ENCODE measurements at places on chromosomes 6 and 20.

- no peak for DNase-seq
Measured at GRCh38 chr20:39876976-39877635, 811.9 kb downstream of the MAFB start.

GRCh38 chr6:153062516-153062915, 60.0 kb upstream of the MTRF1L start:
- no peak for DNase-seq

DNA sequence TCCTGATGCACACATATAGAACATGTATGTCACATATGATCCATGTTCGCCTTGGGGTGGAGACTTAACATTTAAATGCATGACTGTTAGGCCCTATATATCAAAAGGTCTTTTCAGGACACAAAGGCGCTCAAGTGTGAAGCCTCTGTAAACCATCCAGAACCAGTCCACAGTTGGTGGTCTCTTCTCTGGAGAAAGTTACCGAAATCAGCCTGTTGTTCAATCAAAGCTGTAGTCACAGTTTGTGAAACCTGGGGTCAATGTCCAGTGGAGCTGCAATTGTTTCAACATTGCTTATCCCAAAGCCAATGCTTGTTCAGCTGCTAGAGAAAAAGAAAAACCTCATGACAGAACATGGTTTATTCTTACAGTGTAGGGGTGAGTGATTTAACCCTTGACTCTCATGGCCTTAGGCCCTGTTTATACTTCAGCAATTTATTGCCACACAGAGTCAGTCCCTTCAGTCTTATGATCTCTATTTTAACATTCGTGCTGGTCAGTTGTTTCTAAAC, 193.6 kb upstream of the CST7 start:
- no peak for DNase-seq

DNA sequence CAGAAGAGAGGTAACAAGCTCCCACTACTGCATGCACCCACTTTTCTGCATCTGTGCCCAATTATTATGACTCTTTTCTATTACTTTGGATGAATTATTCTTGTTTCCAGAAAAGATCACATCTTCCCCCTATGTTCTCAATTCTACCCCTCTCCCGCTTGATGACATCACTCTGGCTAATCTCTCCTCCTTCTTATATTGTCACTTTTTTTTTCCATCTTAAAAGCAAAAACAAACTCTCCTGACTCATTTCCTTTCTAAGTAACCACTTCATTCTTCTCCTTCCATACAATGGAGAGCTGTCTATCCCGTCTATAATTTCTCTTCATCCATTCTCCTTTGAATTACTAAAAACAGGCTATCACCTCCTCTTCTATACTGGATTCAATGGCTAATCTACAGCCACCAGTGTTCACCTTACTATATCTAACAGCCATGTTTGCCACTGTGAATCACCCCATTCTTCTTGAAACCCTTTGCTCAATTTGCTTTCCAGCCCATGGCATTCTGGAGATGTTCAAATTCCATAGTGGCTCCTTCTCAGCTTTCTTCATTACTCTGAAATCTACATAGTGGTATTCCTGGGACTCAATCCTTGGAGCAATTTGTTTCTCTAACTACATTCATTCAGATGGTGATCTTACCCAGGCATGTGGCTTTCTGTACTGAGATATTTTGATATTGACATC, 378.4 kb downstream of the ARHGAP18 start:
- peak; percentile 12 for DNase-seq

- peak; percentile 44 for DNase-seq
Measured at GRCh38 chr6:149895833-149896271, 2.1 kb downstream of the RAET1E start.

- DNase-seq: no peak
Measured at GRCh38 chr6:118444796-118445195, 103.3 kb upstream of the PLN start.

DNA sequence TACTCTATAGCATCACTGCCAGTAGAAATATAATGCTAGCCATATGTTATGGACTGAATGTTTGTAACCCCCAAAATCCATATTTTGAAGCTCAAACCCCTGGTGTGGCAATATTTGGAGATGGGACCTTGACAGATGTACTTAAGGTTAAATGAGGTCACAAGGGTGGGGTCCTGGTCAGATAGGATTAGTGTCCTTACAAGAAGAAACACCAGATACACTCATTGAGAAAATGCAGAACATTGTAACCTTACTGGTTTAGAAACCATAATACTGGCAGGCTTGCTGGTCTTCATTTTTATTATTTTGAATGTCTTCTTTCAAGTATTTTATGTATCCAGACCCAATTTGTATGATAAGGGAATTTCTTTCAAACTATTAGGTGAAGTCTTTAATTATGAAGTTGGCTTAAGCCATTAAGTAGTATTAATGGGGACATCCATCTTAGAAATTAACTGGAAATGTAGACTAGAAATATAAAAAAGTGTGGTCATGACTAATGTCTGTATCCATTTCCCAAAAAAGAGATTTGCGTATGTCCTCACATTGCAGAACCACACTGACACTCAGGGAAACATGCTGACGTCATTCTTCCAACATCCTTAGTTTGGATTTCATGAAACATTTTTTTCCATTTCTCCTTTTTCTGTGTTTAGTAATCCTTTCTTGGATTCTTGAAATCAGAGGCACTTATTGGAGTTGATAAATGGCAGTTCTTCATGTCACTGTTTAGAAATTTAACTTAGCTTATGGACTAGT, 32.4 kb downstream of the SLC16A10 start:
- DNase-seq: no peak

DNA sequence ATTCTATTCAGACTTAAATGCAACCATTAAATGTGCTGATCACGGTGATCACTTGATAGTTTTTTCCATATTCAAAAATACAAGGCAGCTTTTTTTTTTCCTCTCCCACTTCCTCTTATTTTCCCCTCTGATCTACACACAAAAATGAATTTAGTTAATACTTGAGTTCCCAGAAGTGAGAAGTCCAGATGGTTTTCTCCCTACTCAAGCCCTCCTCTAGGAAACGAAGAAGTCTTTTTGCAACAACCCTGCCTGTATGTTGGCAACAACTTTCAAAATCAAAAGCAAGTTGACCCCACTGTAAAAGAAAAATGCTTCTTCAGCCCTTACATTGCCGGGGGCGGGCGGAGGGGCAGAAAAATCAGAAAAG, 24.3 kb downstream of the ARHGAP18 start:
- no peak for DNase-seq

DNA sequence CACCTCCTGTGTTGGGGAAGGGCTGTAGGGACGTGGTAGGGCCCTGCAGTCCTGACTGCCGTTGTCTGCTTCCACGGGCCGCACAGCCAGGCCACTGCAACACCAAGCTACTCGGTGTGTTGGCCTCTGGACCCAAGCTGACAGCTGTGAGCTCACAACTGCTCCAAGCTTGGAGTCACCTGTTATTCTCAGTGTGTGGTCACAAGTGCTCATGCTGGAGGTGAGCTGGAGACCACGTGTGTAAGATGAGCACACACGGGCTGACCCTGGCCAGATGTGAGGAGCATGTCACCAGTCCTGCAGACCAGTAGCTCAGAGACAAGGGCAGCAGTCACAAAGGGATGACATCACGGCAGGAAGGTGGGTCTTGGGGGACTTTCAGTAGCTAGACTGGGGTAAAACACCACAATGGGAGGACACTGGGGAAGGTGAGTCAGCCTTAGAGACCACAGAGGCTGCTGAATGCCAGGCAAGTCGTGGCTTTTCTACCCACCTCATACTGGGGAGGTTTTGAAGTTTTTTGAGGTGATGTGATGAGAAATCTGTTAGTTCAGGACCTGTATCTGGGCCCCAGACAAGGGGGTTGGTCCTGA, 87.3 kb downstream of the FAM120B start:
- no peak for DNase-seq

GRCh38 chr6:75802366-75802765, 53.3 kb downstream of the MYO6 start:
- no peak for DNase-seq

GRCh38 chr6:88177961-88178464, 11.9 kb upstream of the CNR1 start:
- DNase-seq: no peak

- peak; percentile 83 for DNase-seq
Measured at GRCh38 chr20:35992713-35993335, 24.4 kb downstream of the CNBD2 start.

- no peak for DNase-seq
Measured at GRCh38 chr20:11083841-11084240, 410.0 kb upstream of the JAG1 start.

- DNase-seq: no peak
Measured at GRCh38 chr6:20933057-20933788, 399.0 kb downstream of the CDKAL1 start.

DNA sequence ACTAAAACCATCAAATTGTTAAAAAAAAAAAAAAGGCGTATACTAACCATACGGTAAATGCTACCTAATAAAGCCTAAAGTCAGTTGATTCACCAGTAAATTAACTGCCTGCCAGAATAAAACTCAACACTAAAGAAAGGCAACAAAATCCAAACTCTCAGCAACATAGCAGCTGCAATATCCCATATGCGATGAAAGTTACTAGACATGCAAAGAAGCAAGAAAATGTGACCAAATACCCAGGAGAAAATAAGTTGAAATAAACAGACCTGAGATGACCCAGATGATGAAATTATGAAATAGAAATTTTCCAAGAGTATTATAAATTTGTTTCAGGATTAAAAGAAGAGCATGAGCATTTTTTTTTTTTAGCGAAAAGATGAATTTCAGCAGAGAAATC, 103.6 kb upstream of the EDN1 start:
- no peak for DNase-seq

- no peak for DNase-seq
Measured at GRCh38 chr6:148864941-148865340, 118.1 kb downstream of the UST start.

DNA sequence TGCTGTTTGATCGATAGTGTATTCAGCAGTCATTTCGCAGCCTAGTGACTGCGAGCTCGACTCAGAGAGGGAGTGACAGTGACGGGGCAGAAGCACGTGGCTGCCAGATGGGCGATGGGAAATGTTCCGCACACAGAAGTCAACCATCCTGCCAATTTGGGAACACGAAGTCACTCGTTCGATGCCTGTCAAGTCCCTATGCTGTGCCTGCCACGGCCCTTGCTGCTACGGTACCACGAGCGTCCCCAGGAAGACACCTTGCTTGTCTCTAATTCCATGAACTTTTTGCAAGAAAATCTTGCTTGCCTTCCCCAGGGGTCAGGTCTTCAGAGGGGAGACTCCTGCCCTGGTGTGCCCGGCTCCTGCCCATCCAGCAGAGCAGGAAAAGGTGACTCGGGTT, 17.0 kb upstream of the STX16 start:
- DNase-seq: no peak

GRCh38 chr6:3263096-3263495, 4.3 kb downstream of the PSMG4 start:
- DNase-seq: no peak

DNA sequence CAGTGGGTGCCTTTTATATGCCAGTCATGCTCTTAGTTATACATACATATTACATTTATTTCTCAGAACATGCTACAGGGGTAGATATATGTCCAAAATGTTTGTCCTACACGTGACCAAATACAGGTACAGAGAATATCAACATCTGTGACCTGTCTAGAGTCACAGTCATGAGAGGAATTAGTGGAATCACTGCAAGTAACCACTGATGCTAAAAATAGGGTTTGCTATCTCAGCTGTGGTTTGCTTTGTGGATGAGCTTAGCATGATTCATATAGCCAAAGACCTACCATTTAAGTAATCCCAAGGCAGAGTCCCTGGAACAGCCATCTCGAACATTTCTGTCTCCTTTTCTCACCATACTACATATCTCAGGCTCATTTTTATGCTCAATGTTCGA, 32.3 kb downstream of the GSTA3 start:
- peak; percentile 73 for DNase-seq

GRCh38 chr6:83044091-83044768, 21.4 kb downstream of the UBE3D start:
- DNase-seq: no peak

GRCh38 chr6:116190550-116190949, 63.3 kb downstream of the TSPYL4 start:
- peak; percentile 4 for DNase-seq

DNA sequence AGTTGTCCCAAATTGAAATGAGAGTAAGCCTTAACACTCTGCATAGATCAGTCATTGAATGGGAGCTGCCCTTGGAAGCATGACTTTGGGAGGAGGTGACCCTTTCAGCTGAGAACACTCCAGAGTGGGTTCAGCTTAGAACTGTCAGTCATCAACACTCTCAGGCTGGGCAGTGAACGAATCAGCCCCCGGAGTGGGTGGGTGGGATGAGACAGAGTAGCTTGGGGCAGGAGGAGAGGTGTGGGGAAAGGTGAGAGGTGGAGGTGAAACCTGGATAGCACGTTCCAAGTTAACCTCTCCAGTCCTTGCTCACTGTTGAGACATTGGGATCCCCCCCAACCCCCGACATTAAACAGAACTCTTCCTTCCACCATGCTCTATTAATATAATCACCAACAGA, 55.3 kb upstream of the TPD52L1 start:
- no peak for DNase-seq

GRCh38 chr20:15854911-15855310, 718.3 kb downstream of the KIF16B start:
- DNase-seq: no peak

DNA sequence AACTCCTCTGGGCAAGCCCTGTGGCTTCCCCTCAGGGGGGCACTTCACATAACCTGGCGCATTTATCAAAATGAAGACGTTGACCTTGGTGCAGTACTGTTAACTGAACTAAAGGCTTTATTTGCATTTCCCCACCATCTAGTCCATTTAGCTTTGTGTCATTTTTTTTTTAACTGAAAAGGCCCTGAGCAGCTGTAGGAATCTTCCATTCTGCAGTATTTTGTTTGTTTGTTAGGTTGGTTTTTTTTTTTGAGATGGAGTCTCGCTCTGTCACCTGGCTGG, 10.7 kb downstream of the TMEM181 start:
- no peak for DNase-seq

DNA sequence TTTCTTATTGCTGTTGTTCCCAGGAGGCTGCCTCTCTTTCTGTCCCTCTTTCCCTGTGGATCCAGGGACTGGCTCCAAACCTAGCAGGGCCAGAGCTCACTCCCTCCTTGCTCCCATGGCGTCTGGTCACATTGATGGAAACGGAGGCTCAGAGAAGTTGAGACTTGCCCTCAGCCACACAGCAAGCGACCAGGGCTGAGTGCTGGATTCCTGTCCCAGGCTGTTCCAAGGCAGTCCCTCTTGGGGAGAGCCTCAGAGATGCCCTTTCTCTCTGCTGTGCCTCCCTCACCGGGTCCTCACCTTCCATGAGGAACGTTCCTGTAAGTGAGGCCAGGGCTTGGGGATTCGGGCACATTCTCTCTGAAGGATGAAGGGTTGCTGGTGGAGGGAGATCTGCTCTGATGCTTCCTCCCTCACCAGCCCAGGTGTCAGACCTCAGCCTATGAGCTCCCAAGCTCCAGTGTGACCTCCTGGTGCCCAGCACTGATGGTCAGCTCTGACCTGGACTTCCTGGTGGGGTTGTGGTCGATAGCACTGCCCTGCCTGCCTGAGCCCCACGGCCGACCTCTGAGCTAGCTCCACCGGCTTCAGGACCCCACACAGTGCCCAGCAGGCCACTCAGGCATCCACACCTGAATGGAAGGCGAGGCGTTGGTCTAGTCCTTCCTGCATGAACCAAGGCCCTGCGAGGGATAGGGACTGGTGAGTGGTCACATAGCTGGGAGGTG, 26.8 kb downstream of the SUN5 start:
- no peak for DNase-seq
